ENCODE measurements at places on chromosomes 5 and 9.

DNA sequence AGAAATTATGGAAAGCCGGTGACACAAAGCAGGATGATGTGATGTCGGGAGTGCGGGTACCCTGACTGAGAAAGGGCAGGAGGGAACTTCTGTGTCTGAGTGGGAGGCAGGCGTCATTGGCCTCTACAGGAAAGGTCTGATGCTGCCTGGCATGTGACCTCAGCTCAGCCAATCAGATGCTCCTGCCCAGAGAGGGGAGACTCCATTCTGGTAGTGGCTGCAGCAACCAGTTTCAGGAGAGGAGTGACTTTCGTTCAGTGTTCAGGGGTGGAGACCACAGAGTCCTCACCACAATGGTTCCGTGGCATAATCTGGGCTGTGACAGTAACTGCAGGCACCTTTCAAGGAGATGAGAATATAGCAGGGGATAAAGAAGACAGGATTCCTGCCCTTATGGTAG, 6.7 kb upstream of the SFXN1 start:
- DNase-seq, result no peak

DNA sequence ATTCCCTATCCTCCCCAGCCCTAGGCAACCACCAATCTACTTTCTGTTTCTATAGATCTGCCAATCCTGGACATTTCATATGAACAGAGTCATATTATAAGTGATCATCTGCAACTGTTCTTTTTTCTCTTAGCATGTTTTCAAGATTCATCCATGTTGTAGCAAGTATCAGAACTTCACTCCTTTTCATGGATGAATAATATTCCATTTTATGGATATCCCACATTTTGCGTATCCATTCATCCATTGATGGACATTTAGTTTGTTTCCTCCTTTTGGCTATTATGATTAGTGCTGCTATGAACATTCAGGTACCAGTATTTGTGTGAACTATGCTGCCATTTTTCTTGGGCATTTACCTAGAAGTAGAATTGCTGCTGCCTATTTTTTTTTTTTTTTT, 51.3 kb upstream of the HAND1 start:
- no peak for DNase-seq

DNA sequence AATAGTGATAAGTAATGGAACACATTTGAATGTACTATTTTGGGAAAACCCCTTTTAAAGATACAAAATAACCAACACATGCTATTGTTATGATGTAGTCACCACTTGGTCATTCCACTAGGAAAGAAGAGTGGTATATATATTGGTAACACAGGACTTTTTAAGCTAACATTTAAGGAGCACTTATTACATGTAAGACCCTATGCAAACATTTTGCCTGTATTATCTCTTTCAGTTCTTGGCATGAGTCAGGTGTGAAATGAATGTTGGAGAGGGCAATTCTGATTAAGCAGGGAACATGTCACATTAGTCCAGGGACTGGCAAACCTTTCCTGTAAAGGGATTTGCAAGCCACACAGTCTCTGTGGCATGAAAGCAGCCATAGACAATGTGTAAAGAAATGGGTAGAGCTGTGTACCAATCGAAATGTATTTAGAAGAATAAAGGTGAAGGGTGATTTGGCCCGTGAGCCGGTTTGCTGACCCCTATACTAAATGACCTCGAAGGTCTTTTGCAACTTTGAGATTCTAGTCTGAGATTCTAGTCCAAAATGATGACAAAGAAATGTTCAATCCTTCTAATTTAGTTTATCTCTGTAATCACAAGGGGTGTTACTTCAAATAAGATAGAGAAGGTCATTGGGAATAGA, 15.3 kb downstream of the ABLIM3 start:
- no peak for DNase-seq

DNA sequence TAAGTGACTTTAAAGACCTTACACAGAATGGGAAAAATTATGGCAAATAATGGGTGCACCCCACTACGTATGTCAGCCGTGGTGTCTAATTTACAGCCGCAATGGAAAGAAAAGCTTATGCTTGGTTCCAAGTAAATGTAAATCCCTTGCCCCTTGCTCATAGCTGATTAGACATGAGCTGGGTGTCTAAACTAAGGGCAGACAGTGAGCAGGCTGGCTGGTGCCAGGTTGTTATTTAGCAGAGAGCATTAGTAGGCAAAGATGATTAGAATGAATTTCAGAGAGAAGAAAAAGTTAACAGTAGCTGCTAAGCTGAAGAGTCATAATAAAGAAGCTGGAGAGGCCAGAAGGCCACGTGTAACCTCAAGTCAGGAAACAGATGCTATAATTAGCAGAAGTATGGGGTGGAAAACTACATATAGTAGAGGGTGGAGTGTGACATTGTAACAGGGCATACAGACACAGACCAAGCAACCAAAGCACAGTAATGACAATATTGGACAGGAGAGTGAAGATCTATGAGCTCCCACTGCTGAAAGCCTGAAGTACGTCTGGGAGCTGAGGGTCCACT, 257.7 kb downstream of the MCTP1 start:
- no peak for DNase-seq

- DNase-seq, result no peak
Measured at GRCh38 chr9:81620002-81620390, 69.4 kb downstream of the TLE1 start.

DNA sequence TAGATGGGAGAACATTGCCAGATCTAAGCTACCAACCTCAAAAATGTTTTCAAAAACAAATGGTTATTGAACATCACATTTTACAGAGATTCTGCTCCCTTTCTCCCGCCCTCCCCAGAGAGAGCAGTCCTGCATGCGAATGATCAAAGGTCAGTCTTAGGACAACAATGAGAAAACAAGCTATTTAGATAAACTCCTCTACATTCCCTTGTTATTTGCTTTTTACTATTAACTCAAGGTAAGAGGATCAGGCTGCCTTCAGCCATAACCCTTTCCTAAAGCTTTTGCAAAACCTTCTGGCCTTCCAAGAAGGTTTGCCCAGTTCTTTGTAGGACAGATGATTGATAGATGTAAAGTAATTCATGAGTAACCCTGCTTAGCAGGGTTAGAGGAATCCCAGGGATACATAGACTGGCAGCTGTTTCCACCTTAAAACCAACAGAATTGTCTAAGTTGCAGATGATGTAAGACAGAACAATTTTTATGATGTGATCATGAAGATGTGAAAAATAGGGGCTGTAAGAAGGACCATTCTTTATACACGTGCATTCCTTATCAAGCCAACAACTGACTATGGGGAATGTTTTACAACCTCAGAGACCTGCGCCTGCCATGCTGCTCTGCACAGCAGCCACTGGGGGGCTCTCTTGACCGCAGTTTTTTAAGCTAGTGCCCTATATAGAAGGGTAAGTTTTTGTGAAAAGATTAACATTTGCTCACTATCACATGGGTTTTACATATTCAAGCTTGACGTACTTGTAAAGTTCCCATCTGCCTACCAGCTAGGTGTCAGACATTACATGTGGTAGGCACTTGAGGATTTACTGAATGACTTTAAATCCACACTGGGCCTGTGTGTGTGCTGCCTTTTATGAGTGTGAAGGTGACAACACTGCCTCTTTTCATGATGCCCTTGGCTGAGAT, 2.3 kb upstream of the ZNF782 start:
- no peak for DNase-seq

GRCh38 chr5:72721844-72722243, 94.6 kb upstream of the TNPO1 start:
- no peak for DNase-seq

DNA sequence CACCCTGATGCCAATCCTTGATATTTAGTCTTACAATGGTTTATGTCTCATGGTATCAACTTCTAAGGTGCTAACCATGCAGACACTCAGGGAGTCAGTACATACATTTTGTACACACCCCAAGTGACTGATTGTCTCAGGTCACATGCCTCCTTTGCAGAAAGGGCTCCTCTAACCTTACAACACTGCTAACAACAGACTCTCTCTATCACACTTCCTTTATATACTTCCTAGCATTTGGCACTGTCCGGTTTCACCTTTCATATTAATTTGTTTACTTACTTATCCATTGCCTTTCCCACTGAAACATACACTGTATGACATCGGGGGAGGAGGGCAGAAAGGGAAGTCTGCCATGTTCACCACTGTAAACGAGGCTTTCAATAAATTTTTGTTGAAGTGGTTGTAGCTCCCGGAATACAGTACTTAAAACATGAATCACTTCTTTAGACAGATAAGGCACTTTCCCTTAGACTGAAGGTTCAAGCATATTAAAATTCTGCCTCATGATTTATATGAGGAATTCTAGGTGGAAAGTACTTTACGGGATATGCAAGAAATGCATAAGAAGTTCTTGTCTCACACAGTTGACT, 20.6 kb downstream of the EMB start:
- no peak for DNase-seq

- DNase-seq, result no peak
Measured at GRCh38 chr9:101354765-101355708, 29.8 kb downstream of the BAAT start.

- DNase-seq, result no peak
Measured at GRCh38 chr9:91433180-91433579, 9.5 kb upstream of the NFIL3 start.
